ENCODE measurements at places on chromosomes 4 and X.

DNA sequence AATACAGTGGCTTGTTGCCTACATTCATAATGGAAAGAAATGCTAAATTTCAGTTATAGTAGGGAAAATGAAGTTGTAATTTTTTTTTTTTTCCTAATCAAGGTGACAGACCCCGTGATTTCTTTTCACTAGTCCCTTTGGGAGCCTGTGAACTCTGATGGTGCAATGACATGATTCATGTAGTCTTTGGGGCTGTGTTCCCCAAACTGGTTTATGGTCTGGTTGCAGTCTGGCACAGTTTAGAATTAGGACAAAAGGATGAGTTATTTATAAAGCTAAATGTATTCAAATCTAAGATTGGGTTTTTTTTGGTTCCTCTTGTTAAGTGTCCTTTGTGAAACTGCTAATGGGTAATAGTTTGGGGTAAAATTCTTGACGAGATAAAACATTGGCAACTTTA is 66.0 kb downstream of the REPS2 start:
- DNase-seq = no peak

- no peak for DNase-seq
Observed at GRCh38 chr4:76874176-76874575, 23.8 kb downstream of the SOWAHB start.

- no peak for DNase-seq
Observed at GRCh38 chr4:188032170-188032569, 36.6 kb downstream of the ZFP42 start.

GRCh38 chr4:56505269-56506130 is at the start of gene ARL9:
TSS of gene ARL9 (plus strand) at chr4:56505791. CDS start at chr4:56505863, 72 bp downstream.
- DNase-seq = peak; percentile 62

DNA sequence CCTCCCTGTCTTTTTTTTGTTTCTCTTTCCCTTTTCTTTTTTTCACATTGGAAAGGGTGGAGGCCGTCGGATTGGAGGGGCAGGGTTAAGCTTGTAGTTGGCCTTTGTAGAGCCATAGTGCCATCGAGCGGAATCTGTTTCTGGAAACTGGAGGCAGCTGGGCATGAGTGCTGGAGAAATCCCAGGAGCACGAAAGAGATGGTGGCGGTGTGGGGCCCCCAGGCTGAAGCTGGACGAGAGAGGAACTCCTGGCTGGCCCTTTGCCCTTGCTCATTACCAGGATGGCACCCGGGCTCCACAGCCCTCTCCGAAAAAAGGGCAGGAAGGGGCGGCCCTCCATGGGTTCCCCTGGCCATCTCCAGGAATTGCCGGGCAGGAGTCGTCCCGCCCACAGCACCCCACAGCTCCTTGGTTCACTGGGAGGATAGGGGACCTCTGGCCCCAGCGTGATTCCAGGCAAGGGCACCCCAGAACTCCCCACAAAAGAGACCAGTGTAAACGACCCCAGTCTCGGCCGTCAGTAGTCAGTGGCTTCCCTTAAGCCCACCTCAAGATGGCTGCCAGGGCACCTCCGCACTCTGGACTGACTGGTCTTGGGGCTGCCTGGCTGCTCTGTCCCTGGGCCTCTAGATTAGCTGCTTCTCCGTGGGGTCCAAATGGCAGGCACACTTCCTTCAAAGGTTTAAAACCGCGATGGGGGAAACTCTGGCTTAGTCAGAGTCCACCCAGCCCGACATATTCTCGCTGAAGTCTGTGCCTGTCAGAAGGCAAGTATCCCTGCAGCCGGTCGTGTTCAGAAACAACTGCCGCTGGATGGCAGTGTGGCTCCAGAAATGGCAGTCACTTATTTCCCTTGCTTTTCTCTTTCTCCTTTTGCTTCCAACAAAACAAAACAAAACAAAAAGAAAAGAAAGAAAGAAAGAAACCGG is 74.1 kb downstream of the NBDY start:
- DNase-seq = peak; percentile 80

- no peak for DNase-seq
Observed at GRCh38 chrX:147917700-147918695, 6.3 kb downstream of the FMR1 start.

- DNase-seq = no peak
Observed at GRCh38 chr4:16661813-16662212, 236.6 kb downstream of the LDB2 start.

DNA sequence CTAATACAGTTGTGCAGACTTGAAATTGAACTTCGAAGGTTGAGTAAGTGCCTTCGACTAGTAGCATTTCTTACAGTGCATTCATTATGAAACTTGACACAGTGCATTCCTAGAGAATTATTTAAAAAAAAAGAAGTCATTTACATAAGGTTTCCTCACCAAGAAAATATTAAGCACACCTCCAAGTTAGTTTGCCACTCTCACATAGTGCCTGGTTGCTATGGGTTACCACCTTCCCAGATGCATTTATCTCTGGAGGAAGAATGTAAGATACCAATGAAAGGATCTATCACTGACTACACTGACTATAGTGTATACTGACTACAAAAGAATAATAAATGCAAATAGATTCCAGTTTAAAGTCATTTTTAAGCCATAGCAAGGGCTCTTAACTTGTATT is 311.9 kb upstream of the RASGEF1B start:
- no peak for DNase-seq

GRCh38 chr4:8370835-8371595 is 69.5 kb downstream of the ACOX3 start:
- no peak for DNase-seq

GRCh38 chr4:95105112-95105511 is 347.4 kb downstream of the BMPR1B start:
- DNase-seq = no peak

GRCh38 chr4:40562208-40562607 is 67.5 kb downstream of the RBM47 start:
- no peak for DNase-seq

DNA sequence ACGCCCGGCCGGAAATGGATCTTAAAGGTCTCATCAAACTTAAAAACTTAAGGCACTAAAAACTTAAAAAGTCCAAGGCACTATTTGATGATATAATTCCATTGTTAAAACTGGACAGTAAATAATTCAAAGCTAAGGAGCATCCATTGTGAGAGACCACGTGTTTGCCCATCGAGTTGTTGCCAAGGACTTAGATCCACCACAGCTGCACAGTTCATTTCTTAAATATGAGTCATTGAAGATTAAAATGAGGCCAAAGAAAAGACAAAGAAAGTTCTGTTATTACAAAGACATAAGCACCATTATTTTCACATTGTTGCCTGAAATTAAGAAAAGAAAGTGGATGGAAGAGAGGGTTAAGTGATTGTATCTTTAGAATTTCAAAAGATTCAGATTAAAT is 411.5 kb upstream of the FTHL17 start:
- no peak for DNase-seq

GRCh38 chrX:39830414-39830813 is 267.3 kb downstream of the BCOR start:
- DNase-seq = no peak

GRCh38 chr4:61540944-61541343 is 340.8 kb downstream of the ADGRL3 start:
- DNase-seq = no peak

GRCh38 chrX:52271206-52271605 is 86.5 kb downstream of the MAGED4 start:
- peak; percentile 11 for DNase-seq

DNA sequence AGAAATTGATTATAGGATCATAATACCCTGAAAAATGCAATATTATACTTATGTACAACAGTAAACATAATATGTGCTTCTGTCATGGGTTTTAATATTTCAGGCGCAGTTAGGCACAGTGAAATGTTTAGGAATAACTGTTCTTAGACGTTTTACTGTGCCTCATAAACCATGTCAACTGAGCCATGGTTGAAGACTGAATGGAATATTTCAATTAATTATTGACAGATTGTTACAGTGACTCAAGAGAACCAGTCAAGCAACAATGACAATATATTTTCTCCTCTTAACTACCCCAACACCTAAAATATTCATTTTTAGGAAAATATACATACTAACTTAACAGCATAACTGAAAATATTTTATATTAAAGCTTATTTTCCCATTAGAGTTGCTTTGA is 852.7 kb upstream of the FRG1 start:
- DNase-seq = no peak

GRCh38 chr4:71498625-71499024 is 159.8 kb downstream of the SLC4A4 start:
- no peak for DNase-seq

GRCh38 chr4:41185614-41186592 is 28.4 kb downstream of the APBB2 start:
- DNase-seq = no peak

GRCh38 chr4:134634301-134634700 is 432.7 kb upstream of the PABPC4L start:
- DNase-seq = no peak

DNA sequence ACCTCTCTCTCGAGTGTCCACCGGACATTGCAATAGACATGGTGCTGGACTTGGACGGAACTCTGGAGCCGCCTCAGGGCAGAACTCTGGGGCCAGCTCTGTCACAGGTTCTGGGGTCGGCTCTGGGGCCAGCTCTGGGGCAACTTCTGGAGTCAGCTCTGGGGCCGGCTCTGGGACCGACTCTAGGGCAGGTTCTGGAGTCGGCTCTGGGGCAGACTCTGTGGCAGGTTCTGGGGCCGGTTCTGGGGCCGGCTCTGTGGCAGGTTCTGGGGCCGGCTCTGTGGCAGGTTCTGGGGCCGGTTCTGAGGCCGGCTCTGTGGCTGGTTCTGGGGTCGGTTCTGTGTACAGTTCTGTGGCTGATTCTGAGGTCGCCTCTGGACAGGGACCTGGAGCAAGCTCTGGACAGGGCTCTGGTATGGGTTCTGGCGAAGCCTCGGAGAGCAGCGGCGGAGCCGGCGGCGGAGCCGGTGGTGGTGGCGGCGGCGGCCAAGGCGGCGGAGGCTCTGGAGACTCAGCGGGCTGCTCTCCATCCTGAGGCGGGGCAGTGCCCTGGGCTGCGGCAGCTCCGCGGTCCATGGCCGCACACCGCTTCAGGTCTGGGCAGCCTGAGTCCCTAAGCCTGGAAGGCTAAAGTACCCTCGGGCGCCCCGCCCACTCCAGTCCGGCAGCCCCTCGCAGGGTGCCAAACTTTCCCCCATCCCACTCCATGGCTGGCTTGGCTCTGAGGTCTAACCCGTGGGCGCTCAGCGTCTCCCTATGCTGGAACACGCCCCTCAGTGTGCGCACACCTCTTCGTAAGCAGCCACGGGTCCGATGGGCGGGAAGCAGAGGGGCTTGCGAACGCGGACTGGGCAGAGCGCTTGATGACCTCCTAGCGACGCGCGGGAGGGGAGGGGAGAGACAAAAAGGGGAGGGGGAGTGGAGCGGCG is at the start of gene DGKK:
Gene DGKK, minus strand, starts transcription at position 723 of the 929 bp plus-strand sequence. Its CDS starts 147 bp downstream, at position 576.
- no peak for DNase-seq

- no peak for DNase-seq
Observed at GRCh38 chr4:37868238-37868637, 22.6 kb upstream of the TBC1D1 start.

GRCh38 chrX:50081282-50081889 is 119.4 kb downstream of the AKAP4 start:
- DNase-seq = no peak

GRCh38 chr4:108398316-108398715 is 222.1 kb upstream of the RPL34 start:
- DNase-seq = no peak

DNA sequence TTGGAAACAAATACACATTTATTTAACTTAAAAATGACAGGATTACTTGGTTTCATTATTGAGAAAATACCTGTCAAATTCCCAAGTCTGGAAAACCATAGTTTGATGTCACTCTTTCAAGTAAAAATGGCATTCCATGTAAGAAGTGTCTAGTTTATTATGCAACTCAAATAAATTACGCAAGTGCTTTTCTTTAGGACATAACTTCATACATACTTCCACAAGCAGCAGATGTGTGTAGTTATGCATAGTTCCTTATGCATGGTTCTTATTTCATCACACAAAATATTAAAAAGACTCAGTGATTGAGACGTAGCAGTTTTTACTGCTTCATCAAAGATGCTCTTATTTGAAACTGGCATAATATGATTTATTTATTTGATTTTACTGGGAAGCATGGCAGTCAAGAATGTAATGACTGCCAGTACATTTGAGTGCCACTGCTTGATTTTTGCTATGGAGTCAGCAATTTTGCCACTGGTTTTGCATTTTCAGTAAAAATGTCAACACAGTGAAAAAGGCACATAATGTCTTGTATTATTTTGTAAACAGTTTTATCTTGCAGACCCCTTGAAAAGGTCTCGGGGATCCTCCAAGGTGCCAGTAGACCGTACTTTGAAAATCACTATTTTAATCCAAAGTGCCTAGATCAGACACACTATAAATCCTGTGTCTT is 62.1 kb downstream of the CLCN3 start:
- no peak for DNase-seq
